ENCODE measurements at places on chromosomes 5 and 9.

GRCh38 chr5:57302643-57303042 is 128.8 kb downstream of the GPBP1 start:
- DNase-seq = no peak

- no peak for DNase-seq
Observed at GRCh38 chr9:34578241-34579103, 11.1 kb downstream of the CNTFR start.

- no peak for DNase-seq
Observed at GRCh38 chr5:6517510-6517909, 68.9 kb downstream of the UBE2QL1 start.

DNA sequence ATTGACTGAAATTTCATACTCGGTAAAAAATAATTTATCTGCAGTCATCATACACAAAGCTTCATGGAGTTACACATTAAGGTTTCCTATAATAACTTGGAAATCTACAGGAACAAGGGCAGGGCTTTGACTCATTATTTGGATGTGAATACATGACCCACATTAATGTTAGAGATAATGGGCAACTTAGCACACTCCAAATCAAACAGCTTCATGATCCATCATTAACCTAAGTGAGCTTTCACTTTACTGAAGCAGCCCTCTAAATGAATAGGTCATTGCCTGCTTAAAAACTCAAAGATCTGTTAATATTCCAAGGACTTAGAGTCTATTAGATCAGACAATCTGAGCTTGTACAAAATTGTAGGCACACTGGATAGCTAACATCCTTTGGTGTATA is 9.0 kb downstream of the CDH12 start:
- DNase-seq = no peak

Measured in NCI-H1694 (cell line).